NCI-H1436 treated with DMSO at 0.1 percent for 48 hours (cell line): ENCODE measurements at places on chromosomes 3 and 15.

GRCh38 chr3:112333002-112333380 lies at the start of gene CD200:
CD200 (plus strand) TSS chr3:112333156; CDS start chr3:112333213, 57 bp downstream.
- no peak for DNase-seq

DNA sequence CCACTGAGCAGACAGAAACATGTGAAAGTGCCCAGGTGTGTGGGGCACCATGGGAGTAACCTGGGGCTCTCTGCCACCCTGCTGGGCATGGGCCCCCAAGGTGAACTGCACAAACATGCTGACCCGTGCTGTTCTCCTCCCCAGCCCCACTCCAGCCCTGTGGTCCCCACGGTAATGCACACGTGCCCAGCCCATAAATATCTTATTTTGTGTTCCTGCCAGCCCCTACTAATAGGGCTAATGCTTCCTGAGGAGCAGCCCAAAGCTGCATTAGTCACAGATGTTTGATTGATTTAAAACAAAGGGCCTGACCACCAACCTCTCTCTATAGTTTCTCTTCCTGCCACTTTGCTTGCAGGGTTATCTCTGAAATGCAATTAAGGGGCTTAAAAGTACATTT lies 95.4 kb downstream of the ABHD5 start:
- no peak for DNase-seq

DNA sequence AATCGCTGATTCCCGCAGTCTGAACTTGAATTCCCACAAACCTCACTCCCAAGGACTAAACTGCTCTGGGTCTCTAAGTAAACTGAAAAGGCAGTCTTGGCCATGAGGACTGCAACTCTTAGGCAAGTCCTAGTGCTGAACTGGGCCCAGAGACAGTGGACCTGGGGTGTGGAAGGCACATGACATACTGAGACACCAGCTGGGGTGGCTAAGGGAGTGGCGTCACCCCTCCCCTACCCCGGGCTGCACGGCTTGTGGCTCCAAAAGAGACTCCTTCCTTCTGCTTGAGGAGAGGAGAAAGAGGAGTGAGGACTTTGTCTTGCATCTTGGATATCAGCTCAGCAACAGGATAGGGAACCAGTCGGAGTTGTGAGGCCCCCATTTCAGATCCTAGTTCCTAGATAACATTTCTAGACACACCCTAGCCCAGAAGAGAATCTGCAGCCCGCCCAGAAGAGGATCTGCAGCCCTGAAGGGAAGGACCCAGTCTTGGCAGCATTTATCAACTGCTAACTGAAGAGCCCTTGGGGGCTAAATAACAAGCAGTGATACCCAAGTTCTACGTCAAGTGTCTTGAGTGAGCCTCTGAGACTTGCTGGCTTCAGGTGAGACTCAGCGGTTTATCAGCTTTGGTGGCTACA lies 110.7 kb upstream of the C3orf80 start:
- no peak for DNase-seq

DNA sequence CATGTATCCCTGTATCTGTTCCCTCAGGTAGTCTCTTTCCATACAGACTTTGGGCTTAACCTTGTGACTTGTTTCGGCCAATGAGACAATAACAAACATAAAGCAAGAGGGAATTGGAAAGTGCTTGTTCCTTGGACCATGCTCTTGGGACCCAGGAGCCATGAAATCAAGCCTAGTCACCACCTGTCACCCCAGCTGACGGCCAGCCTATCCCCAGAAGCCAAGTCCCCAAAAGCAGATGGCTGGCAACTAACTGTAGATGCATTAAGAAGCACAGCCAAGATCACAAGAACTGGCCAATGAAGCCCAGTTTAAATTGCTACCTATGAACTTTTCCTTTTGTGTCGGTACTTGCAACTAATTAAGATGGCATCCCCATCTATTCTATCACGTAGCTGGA lies 822.0 kb downstream of the CADM2 start:
- no peak for DNase-seq

DNA sequence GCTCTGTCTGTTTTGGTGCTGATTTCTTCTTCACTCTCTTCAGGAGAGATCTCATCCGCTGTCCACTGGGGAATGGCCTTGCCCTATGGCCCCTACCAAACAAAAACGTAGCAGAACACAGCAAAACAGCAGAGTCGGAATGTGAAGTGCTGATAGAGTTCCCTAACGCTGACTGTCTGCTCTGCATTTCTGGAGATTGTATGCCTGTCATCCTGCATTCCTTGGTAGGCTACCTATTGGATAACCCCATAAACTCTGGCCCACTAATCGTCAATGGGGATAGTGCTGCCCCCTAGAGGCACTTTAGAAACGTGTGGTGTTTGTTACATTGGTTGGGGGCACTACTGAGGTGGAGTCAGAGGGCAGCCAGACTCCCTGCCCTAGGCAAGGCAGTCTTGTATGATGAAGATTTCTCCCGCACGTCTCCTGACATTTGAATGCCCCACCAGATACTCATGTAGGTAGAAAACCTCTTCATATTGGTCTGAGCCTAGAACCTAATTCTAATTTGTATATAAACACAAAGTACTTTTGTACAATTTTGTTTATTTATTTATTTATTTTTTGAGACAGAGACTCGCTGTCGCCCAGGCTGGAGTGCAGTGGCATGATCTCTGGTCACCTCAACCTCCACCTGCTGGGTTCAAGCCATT lies 15.6 kb upstream of the MAGEF1 start:
- DNase-seq = peak; percentile 47

DNA sequence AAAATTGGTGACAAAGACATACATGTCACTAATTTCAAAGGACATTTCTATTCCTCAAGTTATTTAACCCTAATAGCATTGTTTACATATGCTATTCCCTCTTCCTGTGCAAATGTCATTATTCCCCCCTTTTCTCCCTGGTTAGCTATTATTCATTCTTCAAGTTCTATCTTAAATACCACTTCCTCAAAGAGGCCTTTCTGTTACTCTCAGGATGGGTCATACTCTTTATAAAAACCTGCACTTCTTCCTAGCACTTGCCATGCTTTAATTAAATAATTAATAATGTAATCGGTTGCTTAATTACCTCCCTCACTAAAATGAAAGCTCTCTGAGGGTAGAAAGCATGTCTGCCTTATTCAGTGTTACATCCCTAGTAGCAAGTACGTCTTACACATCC lies 88.5 kb downstream of the XRN1 start:
- no peak for DNase-seq

GRCh38 chr3:135197246-135197645 lies 402.2 kb downstream of the EPHB1 start:
- DNase-seq = peak; percentile 60

DNA sequence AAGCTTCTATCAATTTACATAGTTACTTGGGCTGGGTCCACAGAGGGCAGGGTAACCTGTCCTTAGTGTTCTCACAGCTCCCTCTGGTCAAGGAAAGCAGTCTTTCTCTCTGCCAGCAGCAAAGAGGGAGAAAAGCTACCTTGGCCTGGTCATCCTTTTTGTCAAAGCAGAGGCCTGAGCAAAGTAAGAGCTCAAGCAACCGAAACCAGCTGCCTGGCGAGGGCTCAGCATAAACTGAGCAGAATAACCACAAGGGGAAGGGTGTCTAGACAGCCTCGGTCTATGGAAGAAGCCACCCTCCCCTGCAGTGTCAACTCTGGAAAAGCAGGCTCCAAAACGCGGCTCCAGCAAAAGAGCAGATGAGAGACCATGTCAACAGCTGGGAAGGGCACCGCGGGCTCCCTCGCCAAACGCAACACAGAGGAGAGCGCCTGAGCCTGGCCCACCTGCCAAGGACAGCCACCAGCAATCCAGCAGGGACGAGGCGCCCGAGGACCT lies 17.4 kb downstream of the LRIG1 start:
- DNase-seq = no peak

DNA sequence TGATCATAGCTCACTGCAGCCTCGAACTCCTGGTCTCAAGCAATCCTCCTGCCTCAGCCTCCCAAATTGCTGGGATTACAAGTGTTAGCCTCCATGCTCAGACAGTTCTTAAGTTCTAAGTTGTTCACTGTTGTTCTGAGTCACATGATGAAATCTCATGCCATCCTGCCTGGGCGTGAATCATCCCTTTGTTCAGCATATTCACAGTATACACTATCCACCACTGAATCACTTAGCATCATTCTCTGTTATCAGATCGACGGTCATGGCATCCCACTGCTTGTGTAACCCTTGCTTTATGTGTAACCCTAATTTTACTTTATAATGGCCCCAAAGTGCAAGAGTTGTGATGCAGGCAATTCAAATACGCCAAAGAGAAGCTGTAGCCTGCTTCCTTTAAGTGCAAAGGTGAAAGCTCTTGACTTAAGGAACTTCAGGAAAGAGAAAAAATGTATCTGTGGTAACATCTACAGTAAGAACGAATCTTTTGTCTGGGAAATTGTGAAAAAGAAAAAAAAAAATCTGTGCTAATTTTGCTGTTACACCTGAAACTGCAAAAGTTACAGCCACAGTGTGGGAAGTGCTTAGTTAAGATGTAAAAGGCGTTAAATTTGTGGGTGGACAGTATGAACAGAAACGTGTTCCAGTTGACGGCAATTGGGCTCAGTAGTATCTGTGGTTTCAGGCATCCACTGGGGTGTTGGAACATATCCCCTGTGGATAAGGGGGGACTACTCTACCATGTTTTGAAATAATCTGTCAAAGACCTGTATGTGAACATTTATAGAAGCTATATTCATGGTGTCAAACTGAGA lies 80.6 kb downstream of the PCOLCE2 start:
- DNase-seq = no peak

DNA sequence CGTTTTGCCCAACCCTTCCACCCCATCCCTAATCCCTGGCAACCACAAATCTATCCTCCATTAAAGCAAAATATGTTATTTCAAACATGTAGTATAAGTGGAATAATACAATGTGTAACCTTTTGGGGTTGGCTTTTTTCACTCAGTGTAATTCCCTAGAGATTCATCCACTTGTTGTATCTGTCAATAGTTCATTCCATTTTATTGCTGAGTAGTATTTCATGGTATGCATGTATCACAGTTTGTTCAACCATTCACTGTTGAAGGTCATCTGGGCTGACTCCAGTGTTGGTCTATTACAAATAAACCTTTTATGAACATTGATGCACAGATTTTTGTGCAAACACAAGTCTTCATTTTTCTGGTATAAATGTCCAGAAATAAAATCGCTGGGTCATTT lies 38.8 kb downstream of the BSN start:
- no peak for DNase-seq
